ENCODE measurements at places on chromosomes 16 and 17.

- no peak for DNase-seq
Observed at GRCh38 chr16:84714028-84714427, 14.2 kb downstream of the USP10 start.

- DNase-seq: no peak
Observed at GRCh38 chr16:3771513-3771912, 54.2 kb upstream of the TRAP1 start.

- no peak for DNase-seq
Observed at GRCh38 chr17:44844390-44844830, 3.3 kb upstream of the HIGD1B start.

DNA sequence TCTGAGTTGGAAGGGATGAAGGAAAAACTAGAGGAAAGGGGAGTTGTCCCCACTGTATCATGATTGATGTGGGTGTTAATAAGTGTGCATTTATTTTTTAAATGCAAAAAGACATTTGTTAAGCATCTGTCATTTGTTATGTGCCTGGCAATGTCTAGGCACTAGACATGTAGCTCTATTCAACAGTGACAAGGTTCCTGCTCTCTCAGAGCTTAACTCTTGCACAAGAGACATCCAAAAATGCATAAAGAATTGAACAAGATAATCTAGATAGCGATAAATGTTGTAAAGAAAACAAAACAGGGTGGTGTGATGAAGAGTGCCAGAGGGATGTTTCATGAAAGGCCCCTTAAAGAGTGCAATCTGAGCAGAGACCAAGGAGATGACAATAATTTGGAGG lies 148.9 kb downstream of the TOX3 start:
- DNase-seq: no peak

- DNase-seq: no peak
Observed at GRCh38 chr16:31081428-31082351, 7.1 kb downstream of the PRSS53 start.
